ENCODE measurements at places on chromosomes 11 and 22. TPM values are rescaled to one million over a fixed set of nuclear protein-coding genes. Genes with fewer than 3 reads are reported as not detected.

Gene MUC2
- not detected for total RNA-seq

Gene RAB39A
- not detected for total RNA-seq

Gene ACR
- total RNA-seq, result 0.16 TPM

Gene SCN2B
- not detected for total RNA-seq

Gene KRTAP5-2
- not detected for total RNA-seq

Gene POU2AF1
- not detected for total RNA-seq

Gene EFEMP2
- total RNA-seq, result 26.1 TPM

Gene KRTAP5-10
- not detected for total RNA-seq

Gene PRR14L
- 29.7 TPM for total RNA-seq

Gene CHKB
- 32.9 TPM for total RNA-seq

Gene FHIP1B
- 10.1 TPM for total RNA-seq

Gene CRYBB3
- total RNA-seq, result not detected

Gene HORMAD2
- not detected for total RNA-seq

Gene NNMT
- total RNA-seq, result 188 TPM

Gene IL17REL
- not detected for total RNA-seq

Gene CD3G
- not detected for total RNA-seq

Gene STK33
- 0.49 TPM for total RNA-seq

Gene P4HA3
- total RNA-seq, result 31.0 TPM

Gene FAM180B
- not detected for total RNA-seq

Data from bladder microvascular endothelial cell (primary cell).